ENCODE measurements at places on chromosomes 1 and 21. TPM values are rescaled to one million over a fixed set of nuclear protein-coding genes. Genes with fewer than 3 reads are reported as not detected.

Gene AMPD1
- polyA plus RNA-seq = not detected

Gene LPAR3
- 4.8 TPM for polyA plus RNA-seq

Gene TSACC
- 0.48 TPM for polyA plus RNA-seq

Gene EDN2
- polyA plus RNA-seq = 0.19 TPM

Gene TMEM82
- not detected for polyA plus RNA-seq

Gene C2CD4D
- polyA plus RNA-seq = not detected
